ENCODE measurements at places on chromosomes 3 and 15. TPM values are rescaled to one million over a fixed set of nuclear protein-coding genes. Genes with fewer than 3 reads are reported as not detected.
A peak's percentile ranks its signal among the peaks of the same experiment; 100 is the strongest.

DNA sequence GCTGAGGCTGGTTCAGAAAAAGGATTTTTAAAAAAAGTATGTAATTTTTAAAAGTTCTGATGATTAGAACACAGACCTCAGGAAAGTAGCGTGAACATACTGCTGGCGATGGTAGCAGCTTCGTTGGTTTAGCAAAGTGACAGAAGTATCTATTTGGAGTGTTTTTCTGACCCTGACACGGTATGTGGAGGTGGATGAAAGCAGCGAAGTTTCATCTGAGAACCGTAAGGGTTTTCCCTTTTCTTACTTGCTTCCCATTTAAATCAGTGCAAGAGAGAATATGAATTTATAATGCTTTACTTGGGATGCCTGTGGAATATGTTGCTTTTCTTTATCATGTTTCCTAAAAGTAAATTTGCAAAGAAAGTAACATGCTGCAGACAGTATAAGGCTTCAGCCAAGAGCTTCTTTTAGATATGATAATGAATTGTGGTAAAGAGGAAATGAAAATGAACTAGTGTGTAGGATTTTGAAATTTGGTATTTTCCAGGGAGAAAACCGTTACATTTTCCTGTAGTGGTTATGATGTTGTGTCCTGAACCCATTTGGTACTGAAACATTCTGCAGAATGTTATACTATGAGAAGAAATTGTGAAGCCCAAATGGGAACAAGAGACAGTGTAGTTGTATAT is 3.9 kb downstream of the CHST2 start:
- DNase-seq, result no peak

GRCh38 chr3:124227150-124227630 is 235.3 kb upstream of the ROPN1 start:
- DNase-seq, result peak; percentile 10

- peak; percentile 9 for DNase-seq
Measured at GRCh38 chr15:29113336-29114220, 156.0 kb downstream of the NSMCE3 start.

DNA sequence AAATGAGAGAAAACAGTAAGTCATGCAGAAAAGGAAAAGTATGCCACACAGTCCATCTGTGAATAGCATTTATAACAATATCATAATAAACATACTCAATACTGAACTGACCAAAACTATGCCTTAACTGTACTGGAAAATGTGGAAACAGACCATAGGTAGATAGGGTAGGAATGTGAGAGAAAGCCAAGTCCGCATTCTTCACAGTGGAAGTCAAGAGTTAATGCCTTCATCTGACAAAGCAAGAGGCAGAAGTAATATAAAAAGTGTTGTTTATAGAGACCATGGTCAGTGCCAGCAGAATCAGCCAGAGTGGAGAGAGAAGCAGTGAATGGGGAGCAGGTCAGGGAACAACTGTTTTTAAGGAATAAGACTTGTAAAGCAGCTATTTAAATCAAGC is 52.3 kb downstream of the KBTBD12 start:
- no peak for DNase-seq

DNA sequence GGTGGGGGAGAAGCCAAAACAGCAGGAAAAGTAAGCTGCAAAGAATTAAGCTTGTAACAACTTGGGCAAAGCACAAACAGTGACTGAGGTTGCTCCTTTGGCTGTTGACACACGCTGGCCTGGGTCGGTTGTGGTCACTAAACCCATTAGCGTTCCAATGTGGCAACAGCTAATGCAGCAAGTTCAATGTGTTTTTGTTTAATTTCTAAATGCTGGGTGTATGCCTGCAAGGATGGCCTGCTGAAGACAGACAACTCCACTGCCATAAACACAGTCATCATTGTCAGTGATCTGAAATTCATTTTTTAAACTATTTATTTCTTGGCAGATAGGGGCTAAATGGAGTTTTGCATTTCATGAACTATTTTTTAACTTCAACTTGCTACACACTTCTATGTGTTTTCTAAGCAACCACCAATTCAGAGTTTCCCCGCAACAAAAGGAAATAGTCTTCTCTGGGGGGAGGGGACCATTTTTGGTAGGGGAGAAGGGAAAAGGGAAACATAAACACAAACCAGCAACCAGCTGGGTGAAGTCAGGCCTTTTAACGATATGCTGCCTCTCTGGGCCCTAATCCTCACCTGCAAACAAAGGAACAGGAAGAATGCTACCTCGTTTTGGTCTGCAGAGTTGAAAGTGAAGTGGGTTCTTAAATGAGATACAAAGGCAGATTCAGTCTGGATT is 34.8 kb upstream of the WNT5A start:
- no peak for DNase-seq

- DNase-seq, result no peak
Measured at GRCh38 chr15:67731112-67731721, 94.1 kb upstream of the SKOR1 start.

DNA sequence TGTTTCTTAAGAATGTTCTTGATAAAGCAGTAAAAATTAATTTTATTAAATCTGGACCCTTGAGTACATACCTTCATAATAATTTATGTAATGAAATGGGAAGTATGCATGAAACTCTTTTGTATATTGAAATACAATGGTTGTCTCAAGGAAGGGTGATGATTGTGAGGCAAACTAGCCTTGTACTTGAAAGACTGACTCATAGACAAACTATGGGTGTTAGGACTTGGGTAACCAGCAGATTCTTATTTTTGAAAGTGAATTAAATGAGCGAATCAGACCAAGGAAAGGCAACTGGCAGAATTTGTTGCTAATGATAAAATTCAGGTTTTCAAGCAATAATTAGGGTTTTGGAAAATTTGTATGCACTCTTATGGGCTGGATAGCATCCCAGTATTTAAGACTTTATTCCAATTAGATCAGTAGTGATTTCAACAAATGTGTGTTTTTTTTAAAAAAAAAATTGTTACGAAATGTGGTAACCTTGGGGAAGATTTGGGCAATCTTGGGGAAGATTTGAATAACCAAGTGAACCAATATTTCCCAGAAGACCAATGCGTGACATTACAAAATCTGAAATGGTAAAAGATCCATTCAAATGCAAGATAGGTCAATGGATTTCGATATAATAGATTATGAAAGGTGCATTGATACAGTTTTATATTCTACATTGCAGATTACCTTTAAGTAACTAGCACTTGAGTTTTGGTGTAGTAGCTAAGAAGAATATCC is 42.0 kb downstream of the ATP2C1 start:
- peak; percentile 6 for DNase-seq

- DNase-seq, result no peak
Measured at GRCh38 chr15:73569361-73569760, 63.8 kb downstream of the NPTN start.

- DNase-seq, result no peak
Measured at GRCh38 chr15:74793135-74794028, 11.5 kb downstream of the CSK start.

Gene ALPK3
- 6.9 TPM for total RNA-seq

Gene CCDC80
- 17.0 TPM for total RNA-seq

Gene CLDN11
- 32.0 TPM for total RNA-seq

Gene WNT5A
- 21.8 TPM for total RNA-seq

Gene PLSCR5
- not detected for total RNA-seq

Gene C2CD4B
- total RNA-seq, result not detected
